ENCODE measurements at places on chromosomes 13 and 19.
A peak's percentile ranks its signal among the peaks of the same experiment; 100 is the strongest.

DNA sequence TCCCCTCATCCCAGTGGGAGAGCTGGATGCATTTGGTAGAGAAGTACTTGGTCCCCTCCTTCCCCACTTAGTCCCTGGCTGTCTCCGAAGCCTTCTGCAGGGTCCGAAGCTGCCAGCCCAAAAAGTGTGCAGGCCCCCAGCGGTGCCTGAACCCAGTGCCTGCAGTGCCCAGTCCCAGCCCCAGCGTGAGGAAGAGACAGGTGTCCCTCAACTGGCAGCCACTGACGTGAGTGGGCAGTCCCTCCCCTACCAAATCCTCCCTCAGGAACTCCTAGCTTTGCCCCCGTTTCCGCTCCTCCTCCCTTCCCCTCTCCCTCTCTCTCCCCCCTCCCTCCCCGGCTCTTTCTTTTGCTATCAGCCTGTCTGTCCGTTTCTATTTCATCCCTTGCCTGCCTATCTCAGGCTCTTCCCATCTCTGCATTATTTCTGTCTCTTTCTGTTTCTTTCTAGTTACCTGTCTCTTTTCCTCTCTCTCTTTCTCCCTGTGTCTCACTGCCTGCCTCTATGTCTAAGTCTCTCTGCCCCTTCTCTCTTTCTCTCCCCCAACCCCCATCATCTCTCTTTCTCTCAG lies 1.8 kb upstream of the LTBP4 start:
- no peak for DNase-seq

DNA sequence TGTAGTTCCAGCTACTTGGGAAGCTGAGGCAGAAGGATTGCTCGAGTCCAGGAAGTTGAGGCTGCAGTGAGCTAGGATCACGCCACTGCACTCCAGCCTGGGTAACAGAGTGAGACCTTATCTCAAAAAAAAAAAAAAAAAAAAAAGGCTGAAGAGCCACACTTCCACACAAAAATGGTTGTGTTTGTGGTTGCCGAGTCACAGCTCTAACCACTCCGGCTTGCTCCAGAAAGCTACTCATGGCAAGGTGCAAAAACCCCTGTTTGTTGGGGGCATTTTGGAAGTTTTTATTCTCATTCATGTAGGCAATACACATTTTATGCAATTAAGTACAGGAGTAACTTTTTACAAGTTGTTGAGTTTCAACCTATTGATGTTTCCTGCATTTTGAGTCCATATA lies 93.5 kb downstream of the INSR start:
- DNase-seq: no peak

DNA sequence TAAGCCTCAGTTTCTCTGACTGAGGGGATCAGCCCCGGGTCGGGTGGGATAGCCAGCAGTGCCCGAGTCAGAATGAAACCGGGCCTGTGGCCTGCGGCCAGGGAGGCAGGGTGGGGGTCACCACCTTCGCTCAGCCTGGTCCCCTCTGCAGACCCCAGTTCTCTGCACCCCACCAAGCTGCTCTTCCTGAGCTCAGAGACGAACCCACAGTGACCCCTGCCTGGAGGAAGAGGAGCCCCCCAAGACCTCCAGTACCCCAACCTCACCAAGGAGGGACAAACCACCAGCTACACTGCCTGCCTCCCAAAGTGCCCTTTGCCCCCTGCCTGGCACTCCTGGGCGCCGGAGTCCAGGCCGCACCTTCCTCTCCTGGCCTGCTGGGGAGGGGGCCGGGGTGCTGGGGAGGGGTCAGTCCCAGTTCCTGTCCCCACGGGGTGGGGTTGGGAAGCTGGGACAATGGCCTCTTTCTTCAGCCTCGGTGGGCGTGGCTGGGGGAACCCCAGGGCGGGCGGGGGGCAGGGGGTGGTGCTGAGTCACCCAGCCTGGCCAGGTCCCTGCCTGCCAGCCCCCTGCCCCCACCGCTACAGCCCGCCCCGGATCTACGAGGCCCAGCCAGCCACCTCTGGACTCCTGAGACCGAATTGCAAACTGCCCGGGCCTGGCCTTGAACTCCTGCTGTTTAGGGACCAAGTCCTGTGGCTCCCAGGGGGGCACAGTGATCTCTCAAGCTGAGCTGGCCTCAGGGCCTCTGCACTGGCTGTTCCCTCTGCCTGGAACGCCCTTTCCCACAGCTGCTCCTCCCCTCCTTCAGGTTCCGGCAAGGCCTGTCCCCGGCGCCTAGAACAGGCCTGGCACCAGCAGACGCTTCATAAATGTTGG lies 14.3 kb downstream of the ZBTB7A start:
- no peak for DNase-seq

DNA sequence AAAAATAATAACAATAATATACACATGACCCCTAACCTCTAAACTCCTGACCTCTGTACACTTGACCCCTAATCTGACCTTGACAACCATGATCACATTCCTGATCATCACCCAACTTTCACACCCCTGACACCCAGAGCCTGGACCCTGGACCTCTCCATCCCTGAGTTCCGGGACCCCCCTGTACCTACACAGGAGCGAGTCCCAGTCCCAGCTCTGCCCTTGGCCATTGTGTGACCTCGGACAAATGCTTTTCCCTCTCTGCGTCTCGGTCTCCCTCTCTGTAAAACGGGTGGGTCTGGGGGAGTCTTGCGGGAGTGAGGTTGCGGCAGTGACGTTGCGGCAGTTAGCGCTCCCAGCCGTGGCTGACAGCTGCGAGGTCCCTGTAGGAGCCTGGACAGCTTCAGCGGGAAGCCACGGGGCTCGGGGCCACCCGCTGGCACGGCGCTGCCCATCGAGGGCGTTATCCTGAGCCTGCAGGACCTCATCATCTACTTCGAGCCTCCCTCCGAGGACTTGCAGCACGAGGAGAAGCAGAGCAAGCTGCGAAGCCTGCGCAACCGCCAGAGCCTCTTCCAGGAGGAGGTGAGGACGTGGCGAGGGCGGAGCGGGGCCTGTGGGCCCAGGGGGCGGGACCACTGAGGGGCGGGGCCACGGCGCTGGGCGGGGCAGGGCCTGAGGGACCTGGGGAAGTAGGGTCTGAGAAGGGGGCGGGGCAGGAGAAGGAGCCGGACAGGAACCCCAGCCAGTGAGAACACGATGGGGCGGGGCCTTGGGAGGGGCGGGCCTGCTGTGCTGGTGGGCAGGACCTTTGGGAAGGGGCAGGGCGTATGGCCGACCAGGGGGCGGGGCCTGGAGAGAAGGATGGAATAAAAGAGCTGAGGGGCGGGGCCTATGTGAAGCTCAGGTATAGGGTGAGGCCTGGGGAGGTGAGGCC lies 19.2 kb downstream of the RYR1 start:
- DNase-seq: no peak

- DNase-seq: no peak
Measured at GRCh38 chr13:52921194-52921593, 72.8 kb upstream of the PCDH8 start.

DNA sequence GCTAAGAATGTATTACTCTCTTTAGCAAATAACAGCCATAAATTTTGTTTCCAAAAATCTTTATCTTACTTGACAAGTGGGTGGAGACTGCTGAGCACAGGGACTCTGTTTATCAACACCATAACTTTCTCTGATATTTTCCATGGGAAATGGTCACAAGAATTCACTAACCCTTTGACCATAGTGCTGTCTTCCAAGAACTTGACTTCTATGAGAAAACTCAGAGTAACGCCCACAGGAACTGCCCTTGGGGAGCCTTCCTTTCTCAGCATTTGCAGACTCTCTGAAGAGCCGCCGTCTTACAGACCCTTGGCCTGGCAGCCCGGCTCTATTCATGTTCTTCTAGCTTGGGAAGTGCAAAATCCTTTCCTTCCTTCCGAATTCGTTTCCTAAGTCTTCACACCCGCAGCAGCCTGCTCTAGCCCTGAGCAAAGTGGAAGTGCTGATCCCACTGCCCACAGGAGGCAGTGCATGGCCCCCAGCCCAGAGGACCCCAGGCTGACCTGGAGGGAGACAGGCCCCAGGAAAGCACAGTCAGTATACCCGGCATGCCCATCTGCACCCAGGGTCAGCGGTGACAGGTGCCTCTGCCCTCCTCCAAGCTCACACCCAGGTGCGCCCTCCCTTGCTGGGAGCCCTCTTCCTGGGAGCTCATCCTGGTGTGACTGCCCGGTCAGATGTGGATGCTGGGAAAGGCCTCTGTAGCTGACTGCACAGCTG lies 10.2 kb downstream of the GAS6 start:
- no peak for DNase-seq

DNA sequence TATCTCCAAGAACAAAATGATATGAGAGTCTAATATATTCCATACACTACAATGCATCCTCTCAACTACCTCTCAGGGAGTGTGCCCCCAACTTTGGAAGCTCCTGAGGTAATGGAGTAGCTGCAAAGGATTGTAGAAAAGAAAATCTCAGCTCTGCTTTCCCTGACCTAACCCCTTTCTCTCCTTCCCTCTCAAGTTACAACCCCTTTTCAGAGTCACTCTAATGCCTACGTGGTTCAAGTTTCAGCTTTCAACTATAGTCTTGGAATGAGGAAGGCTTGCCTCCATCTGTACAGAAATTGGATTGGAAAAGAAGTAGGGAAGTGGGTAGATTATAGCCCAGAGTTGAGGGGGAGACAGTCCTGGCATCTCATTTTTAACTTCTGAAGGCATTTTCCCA lies 256.0 kb downstream of the PCDH9 start:
- DNase-seq: no peak

DNA sequence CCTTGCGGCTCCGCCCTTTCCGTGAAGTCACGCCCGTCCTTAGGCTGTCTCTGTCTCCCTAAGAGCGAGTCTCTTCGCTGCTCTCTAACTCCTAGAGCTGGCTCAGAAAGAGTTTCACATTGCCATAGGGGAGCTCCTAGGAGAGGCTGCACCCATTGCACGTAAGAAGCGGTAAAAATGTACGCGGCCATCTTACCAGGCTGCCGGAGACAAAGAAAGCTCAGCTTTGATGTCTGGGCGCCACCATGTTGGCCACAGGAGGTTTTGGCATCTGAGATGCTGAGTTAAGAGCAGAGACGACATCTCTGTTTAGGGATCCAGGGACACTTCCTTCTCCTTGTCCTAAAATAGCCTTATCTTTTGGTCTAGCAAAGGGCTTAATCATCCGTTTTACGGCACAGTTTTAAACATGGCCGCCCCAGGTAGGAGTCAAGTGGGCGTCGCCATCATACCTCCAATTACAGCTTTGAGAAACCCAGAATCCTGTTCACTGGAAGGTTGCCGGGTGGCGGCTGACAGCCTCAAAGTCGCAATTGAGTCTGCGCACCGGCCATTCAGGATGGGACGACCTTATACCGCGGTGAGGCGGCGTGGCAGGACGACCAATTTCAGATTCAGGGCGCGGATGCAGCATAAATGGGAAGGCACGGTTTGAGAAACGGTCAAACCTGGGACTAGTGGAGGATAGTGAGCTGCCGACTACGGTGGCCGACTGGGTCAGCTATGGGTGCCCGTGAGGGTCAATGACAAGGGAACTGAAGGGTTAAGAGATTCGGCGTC lies at the start of gene ZNF793:
TSS of gene ZNF793 (plus strand) at position 553 of the 780 bp plus-strand sequence. CDS start 16,501 bp downstream, outside the sequence.
- DNase-seq: peak; percentile 77

DNA sequence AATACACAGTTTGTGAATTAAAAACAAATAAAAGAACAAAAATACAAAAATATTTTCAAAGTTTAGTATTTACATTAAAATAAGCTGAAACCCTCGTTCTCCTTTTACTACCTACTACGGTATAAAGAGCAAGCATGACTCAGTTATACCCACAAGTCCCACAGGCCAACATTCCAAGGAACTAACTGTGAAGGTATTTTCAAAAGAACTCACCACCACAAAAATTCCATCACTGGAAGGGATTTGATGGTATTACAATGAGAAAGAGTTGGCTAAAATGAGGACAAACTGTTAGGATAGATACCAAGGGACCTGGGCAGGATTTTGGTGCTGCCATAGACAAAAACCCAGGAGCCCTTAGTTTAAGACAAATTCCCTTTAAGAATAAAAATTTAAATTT lies 122.7 kb downstream of the TBC1D4 start:
- no peak for DNase-seq

DNA sequence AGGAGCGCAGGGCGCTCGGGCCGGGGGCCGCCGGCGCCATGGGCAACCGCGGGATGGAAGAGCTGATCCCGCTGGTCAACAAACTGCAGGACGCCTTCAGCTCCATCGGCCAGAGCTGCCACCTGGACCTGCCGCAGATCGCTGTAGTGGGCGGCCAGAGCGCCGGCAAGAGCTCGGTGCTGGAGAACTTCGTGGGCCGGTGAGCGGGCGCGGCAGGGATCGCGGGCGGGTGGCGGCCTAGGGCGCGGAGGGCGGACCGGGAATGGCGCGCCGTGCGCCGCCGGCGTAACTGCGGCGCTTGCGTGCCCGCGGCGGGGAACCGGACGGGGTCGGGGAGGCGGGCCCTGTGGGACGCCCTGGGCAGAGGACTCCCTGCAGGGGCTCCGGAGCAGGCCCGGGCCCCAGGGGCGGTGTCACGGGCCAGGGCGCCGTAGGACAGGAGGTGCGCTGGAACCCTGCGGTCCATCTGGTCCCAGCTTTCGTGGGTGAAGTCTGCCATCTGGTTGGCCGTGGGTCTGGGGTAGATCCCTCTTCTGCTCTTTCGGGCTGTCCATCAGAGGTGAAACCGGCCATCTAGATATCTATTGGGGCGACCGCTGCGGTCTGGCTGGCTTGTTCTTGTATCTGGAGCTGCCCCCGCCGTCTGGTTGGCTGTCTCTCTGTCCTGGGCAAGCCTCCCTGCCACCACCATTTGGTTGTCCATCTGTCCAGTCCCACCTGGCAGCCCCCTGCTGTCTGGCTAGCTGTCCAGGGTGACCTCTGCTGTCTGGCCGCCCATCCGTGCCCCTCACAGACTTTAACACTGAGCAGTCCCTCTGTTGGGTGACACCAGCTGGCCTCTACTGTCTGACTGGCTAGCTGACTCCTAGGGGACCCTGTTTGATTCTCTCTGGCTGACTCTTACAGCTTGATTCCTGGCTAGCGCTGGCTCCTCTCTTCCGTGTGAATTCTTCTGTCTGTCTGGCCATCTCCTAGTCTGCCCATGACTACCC lies 622 bp downstream of the DNM2 start:
- DNase-seq: peak; percentile 37

GRCh38 chr19:5016781-5017180 lies 47.9 kb downstream of the KDM4B start:
- no peak for DNase-seq

- no peak for DNase-seq
Measured at GRCh38 chr13:49112782-49113525, 107.2 kb upstream of the MLNR start.

- no peak for DNase-seq
Measured at GRCh38 chr19:54518844-54519243, 16.2 kb downstream of the LAIR2 start.
